Activated naive CD4-positive, alpha-beta T cell treated with anti-CD3 and anti-CD28 coated beads for 36 hours (primary cell): ENCODE measurements at places on chromosomes 16 and 17.
A peak's percentile ranks its signal among the peaks of the same experiment; 100 is the strongest.

DNA sequence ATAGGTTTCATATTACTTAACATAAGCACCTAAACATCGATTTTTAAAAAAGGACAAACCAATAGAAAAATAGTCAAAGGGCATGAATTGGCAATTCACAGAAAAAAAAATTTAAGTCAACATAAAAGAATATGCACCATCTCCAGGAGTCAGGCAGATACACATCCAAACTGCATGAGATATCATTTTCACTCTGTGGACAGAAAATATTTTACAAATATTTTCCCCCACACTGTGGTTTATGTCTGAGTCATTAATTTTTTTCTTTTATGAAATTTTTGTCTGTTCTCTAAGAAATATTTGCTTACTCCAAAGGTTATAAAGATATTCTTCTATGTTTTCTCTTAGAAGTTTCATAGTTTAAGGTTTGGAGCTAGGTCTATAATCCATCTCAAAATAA, 74.4 kb upstream of the DNAH17 start:
- DNase-seq, result no peak

DNA sequence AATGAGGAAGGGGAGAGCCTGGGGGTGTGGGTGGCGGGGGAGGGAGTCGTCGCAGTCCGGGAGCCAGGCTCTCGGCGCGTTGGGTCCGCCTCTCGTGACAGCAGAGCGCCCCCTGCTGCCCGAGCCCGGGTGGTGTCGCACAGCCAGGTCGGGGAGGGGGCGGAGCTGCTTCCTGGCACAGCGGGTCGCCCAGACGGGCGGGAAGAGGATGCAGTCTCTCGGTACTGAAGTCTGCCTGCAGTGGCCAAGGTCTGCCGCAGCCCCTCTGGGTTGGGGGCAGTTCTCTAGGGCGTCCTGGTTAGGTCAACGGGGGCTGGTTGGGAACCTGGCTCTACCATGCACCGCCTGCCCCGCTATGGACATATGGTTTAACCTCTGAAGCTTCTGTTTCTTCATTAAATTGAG, 38.2 kb upstream of the CCDC182 start:
- DNase-seq, result peak; percentile 88

DNA sequence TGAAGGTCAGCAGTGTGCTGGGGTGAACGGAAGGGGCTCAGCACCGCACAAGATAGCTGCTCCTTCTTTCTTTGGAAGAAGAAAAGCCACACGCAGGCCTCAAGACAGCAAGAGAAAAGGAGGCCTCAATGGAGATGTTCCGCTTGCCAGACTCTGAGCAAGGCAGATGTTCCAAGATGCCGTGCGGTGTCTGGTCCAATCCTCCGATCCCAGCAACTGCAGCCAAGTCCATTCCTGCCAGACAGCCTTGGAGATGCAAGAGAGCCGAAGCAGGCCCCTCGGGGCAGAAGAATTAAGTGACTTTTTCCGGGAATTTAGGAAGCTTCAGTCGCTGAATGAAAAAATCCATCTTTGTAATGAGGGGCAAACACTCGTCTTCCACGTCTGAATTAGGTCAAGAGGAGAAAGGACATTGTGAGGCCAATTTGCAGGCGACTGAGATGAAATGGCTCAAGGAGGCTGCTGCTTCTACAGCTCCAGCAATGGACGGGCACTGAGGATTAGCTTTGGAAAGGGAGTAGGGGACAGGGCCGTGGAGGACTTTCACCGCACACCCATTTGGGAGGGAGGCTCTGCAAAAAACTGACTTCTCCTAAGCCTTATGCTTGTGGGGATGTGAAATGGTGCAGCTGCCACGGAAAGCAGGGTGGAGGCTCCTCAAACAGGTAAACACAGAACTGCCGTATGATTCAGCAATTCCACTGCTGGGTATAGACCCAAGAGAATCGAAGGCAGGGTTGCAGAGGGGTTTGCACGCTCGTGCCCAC, 44.7 kb downstream of the RPH3AL start:
- no peak for DNase-seq

DNA sequence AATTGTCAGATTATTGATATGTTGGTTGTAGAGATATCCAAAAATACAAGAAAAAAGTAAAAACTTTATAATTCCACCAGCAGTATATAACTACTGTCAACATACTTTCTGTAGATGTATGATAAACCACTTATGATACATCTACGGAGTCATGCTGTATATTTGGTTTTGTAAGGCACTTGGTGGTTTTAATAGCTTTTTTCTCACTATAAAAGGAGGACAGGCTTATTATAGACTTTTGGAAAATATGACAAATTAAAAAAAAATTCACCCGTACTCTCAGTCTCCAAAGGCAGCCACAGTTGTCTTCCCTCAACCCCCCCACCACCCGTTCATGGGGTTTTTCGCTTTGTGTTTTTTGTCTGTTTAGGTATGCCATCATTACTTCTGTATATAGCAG, 14.8 kb downstream of the RAI1 start:
- peak; percentile 44 for DNase-seq

DNA sequence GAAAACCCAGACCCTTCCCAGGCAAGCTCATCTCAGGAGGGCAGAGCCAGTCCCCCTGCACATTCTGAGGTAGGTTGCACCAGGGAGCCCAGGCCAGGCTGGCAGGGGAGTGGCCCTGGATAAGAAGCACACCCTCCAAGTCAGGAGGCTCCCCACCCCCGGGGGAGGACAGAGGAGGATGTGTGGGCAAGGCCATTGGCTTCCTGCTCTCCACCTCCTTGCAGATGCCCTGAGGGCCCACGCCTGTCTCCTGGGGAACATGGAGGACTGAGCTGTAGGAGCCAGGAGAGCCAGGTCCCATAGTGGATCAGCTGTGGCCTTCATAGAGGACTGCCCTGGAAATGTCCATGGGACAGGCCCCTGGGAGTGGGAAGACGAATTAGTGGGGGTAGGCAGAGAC, 126.7 kb downstream of the IRF8 start:
- DNase-seq, result no peak
